ENCODE measurements at places on chromosomes 12 and 14.

- no peak for DNase-seq
Observed at GRCh38 chr14:67137744-67138371, 51.4 kb upstream of the GARIN2 start.

- no peak for DNase-seq
Observed at GRCh38 chr12:82015623-82016347, 256.6 kb upstream of the PPFIA2 start.

DNA sequence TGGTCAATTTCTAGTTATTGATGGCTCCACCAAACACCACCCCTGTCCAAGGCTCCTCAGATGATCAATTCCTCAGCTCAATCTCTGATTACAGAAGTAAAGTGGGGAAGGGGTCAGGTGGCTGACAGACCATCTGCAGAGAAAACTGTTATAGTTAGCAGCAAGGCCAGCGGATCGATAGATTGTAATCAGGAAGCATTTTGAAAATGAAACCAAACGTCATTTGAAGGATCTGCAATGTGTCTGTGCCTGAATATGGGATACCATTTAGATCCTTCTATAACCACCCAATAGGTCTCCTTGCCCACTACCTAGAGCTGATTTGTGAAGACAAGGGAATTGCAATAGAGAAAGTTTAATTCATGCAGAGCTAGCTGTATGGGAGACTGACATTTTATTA lies 11.6 kb downstream of the HCAR2 start:
- no peak for DNase-seq

DNA sequence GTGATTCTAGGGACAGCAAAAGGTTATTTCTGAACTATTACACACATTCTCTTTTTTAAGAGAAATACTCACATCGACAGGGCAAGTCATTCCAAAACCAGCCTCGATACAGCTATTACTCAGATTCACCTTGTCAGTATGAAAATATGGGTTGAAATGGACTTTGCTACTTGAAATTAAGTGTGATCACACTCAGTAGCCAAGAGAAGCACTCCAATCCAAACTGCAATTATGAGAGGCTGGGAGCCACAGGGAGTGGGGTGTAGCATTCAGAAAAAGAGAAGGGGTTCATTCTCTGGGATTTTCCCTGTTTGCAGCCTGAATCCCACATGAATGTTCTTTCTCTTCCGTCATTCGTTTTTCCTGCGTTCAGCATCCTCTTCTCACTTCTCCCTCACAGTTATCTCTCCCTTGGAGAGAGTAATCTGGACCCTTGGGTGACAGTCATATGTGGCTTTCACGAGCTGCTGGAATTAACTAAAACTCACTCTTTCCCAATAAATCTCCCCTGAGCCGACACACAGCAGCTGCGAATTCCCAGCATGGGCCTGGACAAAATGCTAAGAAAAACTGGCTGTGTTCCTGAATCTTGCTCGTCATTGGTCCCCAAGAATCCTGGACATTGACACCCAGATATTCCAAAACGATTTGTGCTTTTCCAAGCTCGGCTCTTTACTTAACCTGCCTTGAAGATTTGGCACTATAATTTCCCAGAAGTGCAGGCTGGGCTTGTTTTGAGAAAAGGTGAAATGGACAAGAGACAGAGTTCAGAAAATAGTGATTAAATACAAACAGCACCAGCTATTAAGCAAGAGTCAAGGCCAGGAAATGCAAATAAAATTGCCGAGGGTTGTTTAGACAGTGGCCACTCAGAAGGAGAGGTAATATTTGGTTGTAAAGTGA lies 199.5 kb upstream of the PLEKHG7 start:
- DNase-seq: peak; percentile 74

GRCh38 chr14:68569970-68570409 lies 222.9 kb downstream of the ZFP36L1 start:
- DNase-seq: no peak

DNA sequence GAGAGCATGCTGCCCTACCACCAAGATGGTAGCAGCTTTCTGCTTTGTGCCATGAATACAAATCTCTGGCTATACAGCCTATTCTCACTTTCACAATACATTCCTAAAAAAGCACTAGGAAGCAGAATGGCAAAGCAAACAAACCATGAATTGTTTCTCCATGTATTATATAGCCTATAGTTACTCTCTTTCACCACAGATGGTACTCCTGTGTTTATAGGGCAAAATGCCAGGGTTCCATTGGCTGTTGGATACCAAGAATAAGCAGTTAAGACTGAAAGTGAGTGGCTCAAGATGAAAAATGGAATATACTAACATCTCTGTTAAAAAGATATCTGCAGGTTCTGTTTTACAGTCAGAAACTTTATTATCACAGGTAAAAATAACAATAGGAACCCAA lies 11.1 kb downstream of the ARF3 start:
- DNase-seq: peak; percentile 85

DNA sequence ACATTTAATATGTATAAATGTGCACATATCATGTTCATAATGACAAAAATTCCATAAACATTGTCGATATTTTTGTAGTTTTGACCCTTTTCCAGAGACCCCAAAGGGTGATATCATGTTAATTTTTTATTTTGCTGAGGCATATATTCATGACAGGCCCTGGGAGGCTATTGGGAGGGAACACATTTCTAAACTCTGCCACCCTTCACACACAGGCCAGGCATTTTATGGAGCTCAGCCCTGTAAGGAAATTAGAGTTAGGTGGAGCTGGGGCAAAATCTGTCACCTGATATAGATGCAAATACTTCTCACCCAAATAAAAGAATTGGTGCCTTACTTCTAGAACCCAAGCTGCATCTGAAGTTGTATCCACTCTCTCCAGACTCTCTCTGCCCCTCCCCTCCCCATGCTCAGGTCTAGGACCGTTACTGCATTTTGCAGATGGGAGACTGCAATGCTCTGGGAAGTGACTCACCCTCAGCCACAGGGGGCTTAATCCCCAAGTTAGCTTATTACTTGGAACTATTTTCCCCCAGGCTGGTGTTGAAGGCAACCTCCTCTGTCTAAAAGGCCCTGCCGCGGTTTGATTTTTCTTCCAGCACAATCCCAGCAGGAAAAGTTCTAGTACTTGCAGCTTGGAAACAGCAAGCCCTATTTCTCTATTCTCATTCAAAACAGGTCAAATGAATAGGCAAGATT lies 238.9 kb downstream of the EMP1 start:
- DNase-seq: no peak

- no peak for DNase-seq
Observed at GRCh38 chr12:117059156-117059555, 40.1 kb downstream of the TESC start.

GRCh38 chr12:120247621-120248030 lies 17.9 kb downstream of the PXN start:
- no peak for DNase-seq

GRCh38 chr12:65184176-65184857 lies 14.9 kb downstream of the LEMD3 start:
- DNase-seq: no peak

DNA sequence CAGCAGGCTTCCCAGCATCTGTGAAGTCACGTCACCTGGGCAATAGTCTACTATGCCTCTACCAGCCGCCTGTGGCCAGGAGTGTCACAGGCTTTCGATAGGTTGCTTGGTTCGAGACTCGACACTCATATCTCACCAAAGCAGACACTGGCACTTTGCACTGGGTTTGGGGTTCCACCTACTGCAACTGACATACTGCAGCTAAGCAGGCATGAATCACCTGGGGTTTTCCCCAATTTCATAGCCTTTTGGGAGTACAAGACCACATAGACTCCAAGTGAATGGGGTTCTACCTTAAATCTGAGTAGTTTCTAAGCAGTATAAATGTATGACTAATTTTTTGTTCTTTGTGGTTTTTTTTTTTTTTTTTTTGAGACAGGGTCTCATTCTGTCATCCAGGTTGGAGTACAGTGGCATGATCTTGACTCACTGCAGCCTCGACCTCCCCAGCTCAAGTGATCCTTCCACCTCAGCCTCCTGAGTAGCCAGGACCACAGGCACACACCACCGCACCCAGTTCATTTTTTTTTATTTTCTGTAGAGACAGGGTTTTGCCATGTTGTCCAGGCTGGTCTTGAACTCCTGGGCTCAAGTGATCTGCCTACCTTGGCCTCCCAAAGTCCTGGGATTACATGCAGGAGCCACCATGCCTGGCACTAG lies 32.1 kb downstream of the DMAC2L start:
- DNase-seq: no peak

DNA sequence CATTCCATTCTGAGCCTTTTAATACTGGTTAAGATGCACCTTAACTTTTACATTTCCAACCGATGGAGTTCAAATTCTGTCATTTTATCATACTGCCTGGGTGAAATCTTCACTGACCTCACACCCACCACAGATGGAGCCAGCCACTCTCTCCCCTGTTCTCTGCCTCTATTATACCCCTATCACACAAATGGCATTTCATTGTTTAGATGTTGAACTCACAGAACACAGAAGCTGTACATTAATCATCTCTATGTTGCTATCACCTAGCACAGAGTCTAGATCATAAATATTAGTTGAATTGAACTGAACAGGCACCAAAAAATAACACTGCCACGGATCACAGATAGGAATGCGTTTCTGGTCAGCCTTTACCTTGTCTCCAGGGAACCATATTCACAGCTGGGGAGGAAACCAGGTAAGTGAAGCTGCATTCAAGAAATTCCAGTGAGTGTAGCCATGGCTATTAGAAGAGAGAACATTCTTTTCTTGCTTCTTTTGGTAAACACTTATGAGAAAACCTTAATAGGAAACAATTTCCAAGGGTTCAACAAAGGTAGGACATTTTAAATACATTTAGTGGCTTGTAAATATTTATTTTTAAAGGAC lies 194.9 kb upstream of the RMST start:
- DNase-seq: no peak

- DNase-seq: no peak
Observed at GRCh38 chr14:77257700-77258099, 13.3 kb downstream of the NGB start.

GRCh38 chr14:100533656-100534485 lies 53.3 kb downstream of the BEGAIN start:
- DNase-seq: no peak

GRCh38 chr12:52598966-52599365 lies 2.3 kb downstream of the KRT72 start:
- no peak for DNase-seq
